ENCODE measurements at places on chromosomes 7 and 10.

- DNase-seq: no peak
Measured at GRCh38 chr10:97788552-97789442, 17.0 kb upstream of the SFRP5 start.

DNA sequence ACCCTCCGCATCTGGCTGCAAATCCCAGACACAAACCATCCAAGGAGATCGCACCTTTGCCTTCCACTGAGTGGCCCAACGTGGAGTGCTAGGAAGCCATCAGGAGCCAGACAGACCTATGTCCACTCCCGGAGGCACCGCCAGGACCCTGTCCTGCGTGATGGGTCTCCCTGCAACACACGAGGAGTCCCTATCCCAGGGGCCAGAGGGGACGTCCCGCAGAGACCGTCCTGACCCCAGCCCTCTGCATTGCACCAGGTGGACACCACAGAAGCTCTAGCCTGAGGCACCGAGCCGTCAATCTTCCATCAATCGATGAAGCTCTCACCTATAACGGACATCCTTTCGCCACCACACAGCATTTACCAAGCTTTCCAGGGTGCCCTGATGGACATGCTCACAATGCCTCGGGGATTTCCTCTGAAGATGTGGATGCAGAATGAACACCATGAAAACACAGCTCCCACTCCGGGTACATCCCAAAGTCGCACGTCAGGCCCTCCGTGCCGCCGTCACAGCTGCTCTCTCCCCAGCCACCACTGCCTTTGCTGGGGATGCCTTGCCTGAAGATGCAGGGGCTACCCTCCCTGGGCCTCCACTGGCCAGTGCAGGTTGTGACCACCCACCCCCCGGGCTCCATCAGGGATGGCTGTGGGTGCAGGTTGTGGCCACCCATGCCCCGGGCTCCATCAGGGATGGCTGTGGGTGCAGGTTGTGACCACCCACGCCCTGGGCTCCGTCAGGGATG lies 54.1 kb downstream of the PTPRN2 start:
- no peak for DNase-seq

DNA sequence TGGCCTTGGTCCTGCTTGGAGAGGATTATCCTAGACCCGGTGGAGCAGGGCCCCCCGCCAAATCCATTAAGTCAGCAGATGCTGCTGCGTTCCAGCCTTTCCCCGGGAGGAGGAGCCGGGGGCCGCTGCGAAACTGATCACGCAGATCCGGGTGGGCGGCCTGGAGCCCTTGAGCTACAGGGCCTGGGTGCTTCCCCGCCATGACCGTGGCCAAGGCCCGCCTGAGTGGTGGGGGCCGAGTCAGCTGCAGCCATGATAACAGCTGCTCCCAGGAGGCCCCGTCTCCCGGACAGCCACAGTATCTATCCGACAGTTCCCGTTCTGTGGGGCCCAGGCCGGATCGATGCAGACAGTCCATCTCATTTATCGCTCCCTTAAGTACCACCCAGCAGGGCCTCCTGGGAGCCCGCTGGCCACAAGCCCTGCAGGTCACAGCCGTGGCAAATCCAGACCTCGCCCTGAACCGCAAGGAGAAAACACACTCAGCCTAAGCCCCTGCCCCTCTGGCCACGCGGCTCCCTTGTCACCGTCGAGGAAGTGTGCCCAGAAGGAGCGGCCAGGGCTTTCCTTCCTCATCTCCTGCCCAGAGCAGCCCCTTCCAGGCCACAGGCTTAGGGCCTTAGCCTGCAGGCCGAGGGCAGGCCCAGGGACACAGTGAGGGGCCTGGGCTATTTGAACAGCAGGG lies 34.4 kb upstream of the SLC29A4 start:
- no peak for DNase-seq

- DNase-seq: peak; percentile 28
Measured at GRCh38 chr7:99789441-99790070, 5.6 kb upstream of the CYP3A4 start.

- DNase-seq: no peak
Measured at GRCh38 chr7:23980081-23980480, 270.1 kb downstream of the STK31 start.

DNA sequence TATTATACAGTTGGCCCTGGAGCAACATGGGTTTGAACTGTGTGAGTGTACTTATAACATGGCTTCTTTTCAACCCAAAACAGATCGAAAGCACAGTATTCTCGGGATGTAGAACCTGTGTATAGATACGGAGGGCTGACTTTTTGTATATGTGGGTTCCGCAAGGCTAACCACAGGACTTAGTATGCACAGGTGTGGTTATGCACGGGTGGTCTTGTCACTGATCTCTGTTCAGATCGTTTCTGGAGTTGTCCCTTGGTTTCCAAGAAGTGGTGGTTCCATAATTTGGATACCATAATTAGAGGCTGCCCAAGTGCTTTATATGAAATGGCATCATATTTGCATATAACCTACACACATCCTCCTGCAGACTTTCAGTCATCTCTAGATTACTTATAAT lies 10.9 kb upstream of the BHLHA15 start:
- no peak for DNase-seq

- DNase-seq: no peak
Measured at GRCh38 chr7:122831436-122831835, 54.8 kb downstream of the CADPS2 start.

DNA sequence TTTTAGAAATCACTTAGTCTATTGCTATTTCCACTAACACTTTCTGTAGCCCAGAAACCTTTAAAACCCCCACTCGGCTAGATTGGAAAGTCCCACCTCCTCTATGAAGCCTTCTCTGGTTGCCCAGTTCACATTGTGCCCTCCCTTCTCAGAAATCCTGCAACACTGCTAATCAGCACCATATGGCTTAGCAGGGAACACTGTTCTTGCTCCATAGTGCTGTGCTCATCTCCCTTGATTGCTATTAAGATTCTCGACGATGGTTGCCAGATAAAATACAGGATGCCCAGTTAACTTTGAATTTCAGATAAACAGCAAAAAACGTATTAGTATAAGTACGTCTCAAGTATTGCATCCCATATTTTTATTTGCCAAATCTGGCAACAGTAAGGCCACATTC lies 40.1 kb upstream of the XPNPEP1 start:
- no peak for DNase-seq

- no peak for DNase-seq
Measured at GRCh38 chr10:30858499-30858898, 173.2 kb downstream of the ZNF438 start.

DNA sequence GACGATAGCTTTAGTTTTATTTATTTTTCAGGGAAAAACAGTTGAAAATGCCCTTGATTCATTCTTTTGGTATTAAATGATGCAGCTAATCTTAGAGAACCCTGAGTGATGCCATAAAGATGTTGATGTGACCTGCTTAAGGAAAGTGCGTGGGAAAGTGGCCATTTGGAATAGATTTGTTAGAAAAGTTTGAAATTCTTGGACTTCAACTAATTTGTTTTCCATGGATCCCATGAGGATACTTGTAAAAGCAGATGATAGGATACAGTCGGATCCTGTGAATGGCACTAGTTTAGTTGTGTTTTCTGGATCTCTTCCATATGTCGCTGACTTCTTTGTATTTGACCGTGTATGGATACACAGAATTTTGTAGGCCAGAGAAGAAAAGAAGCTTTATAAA lies 69.0 kb downstream of the SEPTIN7 start:
- no peak for DNase-seq

DNA sequence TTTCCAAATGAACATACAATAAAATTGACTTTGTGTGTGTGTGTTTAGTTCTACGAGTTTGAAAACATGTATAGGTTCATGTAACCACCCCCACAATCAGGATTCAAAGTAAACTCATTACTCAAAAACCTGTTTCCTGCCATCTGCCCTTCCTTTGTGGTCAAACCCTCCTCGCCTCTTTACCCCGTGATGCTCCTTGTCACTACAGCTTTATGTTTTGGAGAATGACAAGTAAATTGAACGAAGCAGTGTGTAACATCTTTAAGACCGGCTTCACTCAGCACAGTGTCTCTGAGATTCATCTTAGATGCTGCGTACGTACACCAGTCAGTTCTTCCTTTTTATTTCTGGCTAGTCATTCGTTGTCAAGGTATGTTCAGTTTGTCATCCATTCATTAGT lies 54.6 kb upstream of the MKI67 start:
- no peak for DNase-seq

- DNase-seq: no peak
Measured at GRCh38 chr10:3772361-3773171, 12.4 kb downstream of the KLF6 start.

- DNase-seq: peak; percentile 59
Measured at GRCh38 chr10:75542906-75543305, 111.5 kb downstream of the LRMDA start.

DNA sequence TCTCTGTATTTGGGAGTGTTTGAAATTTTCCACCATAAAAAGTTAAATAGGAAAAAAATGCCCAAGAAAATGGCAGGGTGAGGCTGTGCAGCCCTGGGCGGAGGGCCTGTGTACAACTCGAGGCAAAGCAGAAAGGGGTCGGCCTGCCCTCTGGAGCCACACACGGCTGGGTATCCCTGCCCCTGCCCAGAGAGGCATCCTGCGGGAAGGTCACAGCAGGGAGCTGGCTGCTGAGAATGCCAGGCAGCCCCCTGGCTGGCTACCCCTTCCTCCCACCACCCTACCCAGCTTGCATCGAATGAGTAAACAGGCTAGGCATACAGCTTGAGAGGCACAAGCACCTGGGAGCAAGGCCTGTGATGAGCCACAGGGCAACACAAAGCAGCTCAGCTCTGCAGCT lies 46.1 kb downstream of the CAMK2B start:
- no peak for DNase-seq

DNA sequence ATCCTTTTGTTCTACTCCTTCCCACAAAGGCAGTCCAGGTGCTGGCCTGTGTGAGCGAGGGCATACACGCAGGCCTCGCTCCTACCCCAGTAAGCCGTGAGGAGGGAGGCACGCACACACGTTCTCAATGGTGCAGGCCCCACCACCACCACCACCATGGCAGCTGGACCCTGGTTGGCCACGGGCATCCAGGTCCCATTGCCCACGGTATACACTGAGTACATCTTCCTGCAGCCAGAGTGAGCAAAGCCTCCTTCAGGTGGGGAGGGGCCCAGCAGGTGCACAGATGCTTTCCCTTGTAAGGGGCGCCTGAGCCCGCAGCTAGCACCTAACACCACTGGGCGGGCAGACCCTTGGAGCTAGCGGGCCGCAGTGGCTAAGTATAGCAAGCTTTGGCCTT lies 373.3 kb upstream of the MKI67 start:
- no peak for DNase-seq

DNA sequence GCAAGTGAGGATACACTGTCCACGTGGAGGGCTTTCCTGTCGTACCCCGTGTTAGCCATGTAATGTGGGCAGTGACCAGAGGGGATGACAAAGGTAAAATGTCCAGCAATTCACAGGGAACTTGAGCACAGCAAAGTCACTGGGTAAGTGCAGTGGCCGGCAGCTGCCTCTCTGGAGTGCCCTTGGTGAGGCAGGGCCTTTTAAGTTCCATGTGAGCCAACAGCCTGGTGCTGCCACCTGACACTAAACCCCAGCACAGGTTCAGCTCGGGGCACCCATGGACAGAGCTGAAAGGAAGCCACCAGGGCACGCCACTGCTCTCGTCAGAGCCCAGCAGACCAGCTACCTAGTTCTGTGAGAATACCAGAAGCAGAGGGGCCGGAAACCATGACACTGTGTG lies 168.3 kb downstream of the PRKAG2 start:
- DNase-seq: no peak

GRCh38 chr7:69659983-69660382 lies 61.7 kb downstream of the AUTS2 start:
- DNase-seq: no peak

DNA sequence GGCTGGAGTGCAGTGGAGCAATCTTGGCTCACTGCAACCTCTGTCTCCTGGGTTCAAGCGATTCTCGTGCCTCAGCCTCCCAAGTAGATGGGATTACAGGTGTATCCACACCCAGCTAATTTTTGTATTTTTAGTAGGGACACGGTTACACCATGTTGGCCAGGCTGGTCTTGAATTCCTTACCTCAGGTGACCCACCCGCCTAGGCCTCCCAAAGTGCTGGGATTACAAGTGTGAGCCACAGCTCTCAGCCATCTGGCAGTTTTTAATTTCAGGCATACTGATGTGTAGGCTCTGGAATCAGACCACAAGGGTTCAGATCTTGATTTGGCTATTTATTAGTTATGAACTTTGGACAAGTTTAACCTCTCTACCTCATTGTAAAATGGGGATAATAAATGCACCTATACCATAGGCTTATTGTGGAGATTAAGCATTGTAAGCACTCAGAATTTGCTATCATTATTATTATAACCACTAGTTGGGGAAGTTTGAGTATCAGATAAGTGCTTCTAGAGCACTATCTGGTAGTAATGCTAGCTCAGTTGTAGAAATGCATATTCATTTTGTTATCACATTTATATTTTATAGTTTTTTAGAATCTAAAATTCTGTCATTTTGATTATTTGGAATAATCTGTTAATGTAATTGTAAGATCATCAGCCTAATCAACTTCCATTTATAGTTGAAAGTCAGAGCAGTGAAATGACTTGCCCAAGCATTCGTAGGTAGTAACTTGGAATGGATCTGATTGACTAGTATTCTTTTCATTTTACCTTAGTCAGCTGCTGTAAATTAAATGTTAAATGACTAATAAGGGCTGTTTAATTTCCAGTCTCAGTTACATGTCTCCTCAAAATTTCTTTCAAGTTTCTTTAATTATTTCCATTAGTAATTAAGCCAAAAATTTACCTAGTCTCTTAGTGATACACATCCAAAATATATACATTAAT lies 22.5 kb downstream of the KMT2E start:
- DNase-seq: no peak

- no peak for DNase-seq
Measured at GRCh38 chr7:108004220-108005142, 1.5 kb upstream of the LAMB1 start.

DNA sequence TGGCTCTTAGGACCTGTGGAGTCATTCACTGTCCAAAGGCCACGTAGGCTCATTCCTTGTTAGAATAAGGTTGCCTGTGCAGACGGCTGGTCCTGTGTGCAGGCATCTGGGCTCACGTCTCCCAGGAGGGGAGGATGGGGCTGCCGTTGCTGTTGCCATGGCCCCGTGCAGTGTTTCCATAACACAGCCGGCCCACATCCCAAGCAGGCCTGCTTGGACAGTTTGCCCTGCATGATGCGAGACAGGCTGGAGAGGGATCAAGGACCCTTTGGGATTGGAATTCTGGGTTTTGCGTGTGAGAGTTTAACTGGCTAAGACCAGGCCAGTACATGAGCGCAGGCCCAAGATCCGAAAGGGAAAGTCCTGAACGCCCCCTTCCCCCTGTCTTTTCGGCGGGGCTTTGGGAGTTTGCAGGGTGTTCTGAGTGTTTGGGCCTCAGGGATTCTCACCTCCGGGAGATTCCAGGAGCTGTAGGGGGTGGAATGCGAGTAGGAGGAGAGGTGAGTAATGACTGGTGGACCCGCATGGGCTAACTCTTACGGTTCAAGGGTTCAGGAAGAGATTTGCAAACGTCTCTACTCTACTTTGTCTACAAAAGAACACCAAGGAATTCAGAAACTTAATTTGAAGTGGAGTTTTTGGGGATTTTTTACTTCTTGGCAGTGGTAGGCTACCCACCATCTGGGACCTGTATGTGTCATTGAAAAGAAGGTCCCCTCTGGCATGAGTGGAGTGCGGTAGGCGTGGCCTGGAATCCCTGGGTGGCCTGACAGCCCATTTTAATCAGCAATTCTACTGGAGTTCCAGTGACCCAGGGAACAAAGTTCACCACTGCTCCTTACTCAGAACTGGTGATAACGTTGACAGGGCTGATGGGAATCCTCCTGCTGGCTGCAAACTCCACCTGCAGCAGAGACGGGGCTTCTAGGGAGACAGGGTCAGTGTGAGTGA lies 125.4 kb downstream of the ITIH5 start:
- DNase-seq: no peak

Measured in MG63 (cell line).